AG09319 (cell line): ENCODE measurements at places on chromosomes 5 and 9.

DNA sequence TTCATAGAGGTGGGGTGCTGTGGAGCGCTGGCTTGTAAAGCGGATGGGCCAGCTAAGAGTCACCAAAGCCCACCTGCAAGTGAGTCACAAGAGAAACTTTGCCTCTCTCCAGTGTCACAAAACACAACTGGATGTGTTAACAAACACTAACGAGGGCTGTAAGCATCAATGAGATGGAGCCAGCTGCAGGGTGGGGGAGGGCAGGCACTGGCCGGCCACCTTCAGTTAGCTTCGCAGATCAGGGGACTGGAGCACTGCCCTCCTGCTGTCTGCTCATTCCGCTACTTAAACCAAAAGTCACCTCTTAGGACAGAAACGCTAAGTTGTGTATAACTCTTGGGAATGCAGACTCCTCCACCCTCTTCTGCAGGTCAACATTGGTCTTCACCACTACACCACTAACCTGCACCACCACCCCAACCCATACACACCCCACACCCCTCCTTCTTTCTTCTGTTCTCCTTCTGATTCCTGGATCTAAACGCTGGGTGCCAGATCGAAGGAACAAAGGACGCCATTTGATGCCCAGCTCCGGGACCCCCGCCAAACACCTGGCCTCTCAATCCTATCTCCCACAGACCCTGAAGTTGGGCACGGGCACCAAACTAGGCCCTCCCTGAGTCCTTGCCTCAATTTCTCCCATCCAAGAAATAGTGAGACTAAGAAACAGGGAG, 2.1 kb downstream of the ARSI start:
- no peak for DNase-seq

- no peak for DNase-seq
Observed at GRCh38 chr5:120790339-120790738, 326.2 kb downstream of the PRR16 start.

- DNase-seq = no peak
Observed at GRCh38 chr5:139212486-139212885, 14.3 kb upstream of the SIL1 start.

DNA sequence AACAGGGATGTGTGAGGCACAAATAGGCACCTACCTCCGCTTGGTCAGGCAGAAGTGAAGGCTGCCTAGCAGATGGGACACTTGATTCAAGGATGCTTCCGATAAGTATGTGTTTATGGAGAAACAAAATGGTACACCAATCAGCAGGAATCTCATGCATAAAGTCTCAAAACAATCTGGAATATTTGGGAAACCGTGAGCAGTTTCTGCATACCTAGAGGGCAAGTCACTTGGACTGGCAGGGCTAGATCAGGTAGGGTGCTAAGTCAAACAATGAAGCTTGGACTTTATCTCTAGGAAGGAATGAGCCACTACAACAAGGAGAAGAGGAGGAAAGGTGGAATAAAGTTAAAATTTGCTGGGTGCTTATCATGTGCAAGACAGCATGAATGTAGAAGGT, 5.5 kb downstream of the EPB41L4A start:
- no peak for DNase-seq

GRCh38 chr5:130037905-130038304, 133.6 kb downstream of the CHSY3 start:
- DNase-seq = no peak

- no peak for DNase-seq
Observed at GRCh38 chr9:126150411-126151030, 176.1 kb upstream of the MVB12B start.

DNA sequence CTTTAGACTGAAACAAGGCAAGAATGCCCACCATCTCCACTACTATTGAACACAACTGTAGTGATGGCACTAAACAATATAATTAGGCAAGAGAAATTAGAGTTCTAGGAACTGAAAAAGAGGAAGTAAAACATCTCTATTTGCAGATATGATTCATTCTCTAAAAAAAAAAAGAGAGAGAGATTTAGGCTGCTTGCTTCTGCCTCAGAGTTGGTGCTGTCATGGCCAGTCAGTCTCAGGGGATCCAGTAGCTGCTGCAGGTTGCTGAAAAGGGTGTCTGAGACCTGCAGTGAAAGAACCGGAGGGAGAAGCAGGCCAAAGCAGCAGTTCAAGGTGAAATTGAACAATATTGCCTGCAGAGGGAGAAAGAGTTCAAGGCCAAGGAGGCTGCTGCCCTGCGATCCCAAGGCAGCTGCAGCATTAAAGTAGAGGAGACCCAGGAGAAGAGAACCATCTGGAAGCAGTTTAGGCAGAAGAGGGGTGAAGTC, 72.5 kb downstream of the AP3B1 start:
- peak; percentile 16 for DNase-seq

DNA sequence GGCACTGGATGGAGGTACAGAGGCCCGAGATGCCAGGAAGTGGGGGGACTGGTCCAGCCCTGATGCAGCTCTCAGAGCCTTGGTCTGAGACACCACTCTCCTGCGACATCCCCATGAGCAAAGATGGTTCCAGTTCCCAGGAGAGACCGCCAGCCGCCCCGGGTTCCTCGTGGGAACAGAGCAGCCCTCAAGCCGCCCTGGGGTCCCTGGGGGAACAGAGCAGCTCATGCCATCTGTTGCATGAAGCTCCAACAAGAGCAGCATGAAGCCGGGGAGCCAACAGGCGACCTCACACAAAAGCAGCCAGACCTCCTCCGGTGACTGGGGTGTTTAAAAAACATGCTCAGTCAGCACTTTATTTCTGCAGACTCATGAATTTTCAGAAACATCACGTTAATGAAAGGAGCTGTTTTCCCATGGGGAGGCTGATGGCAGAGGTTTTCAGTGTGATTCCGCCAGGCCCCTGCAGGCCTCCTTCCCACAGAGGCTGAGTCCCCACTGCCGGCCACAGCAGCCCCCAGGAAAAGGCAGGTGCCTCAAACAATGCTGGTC, 6.2 kb downstream of the SLC6A18 start:
- DNase-seq = no peak
